CD8-positive, alpha-beta memory T cell (primary cell): ENCODE measurements at places on chromosomes 11 and 22.

- DNase-seq = no peak
These were observed 85.3 kb upstream of the WNT7B start for GRCh38 chr22:46062232-46062615.

DNA sequence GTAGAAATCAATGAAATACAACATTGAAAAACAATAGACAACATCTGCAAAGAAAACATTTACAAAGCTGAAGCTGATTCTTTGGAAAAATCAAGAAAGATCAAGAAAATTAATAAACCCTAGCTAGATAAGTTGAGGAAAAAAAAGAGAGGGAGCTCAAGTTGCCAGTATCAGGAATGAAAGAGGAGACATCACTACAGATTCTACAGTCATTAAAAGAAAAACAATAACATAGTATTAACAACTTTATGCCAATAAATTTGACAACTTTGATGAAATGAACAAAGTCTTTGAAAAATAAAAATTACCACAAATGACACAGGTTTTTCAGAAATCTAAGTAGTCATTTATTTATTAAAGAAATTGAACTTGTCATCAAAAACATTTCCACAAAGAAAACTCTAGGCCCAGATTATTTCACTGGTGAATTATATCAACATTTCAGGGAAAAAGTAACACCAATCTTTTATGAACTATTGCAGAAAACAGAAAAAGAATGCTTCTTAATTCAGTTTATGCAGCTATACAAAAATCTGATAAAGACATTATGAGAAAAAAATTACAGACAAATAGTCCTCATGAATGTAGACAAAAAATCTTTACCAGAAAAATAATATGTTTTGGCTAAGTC, 39.2 kb downstream of the POU2AF1 start:
- DNase-seq = no peak

DNA sequence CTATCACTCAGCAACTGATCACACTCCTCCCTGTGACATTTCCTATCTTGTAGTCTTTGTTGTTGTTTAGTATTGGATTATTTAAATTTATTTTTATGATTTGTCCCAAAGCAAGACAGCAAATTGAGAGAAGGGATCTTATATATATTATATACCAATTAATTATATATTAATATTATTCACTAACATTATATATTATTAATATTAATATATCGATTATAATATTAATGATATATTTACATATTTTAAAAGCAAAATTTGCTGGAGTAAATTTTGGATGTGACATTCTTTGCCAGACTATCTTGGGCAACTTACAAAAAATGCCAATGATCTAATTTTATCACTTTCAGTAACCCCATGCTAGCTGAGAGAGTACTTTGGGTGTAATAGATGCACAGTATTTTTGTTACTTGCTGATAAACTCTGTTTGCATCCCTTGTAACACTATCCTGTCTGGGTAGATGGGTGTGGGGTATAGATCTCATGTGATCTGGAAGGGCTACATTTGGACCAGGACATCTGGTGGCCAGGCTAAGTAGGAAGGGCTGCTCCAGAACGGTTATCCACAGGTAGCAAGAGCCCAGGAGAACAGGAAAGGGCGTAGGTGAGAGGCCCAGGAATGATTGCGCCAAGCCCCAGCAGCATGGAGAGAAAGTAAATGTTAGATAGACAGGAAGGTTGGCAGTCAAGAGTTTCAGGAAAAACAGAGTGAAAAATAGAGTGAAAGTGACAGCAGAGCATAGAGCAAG, 608.6 kb upstream of the KIRREL3 start:
- DNase-seq = no peak

- DNase-seq = no peak
These were observed 59.0 kb downstream of the CEP57 start for GRCh38 chr11:95849087-95849825.

GRCh38 chr22:27881421-27881820, 37.6 kb downstream of the PITPNB start:
- no peak for DNase-seq

GRCh38 chr22:41526226-41526829, 17.9 kb downstream of the POLR3H start:
- DNase-seq = no peak

DNA sequence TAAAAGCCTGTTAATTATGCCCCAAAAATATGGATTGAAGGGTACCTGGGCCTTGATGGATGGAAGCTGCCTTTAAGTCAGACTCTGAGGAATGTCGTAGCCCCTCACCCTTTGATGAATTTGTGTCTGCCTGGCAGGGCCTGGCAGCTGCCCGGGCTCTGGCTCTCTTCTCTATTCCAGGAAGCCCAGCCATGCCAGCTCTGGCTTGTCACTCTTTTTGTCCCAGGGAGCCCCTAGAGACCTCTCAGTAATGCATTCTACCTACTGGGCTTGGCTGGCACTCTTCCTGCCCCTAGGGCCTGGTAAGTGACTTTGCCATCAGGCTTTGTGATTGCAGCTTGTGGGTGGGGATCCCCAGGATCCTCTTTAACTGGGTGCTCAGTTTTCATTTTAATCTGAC, 103.8 kb downstream of the GRIK4 start:
- no peak for DNase-seq

GRCh38 chr22:39658367-39658766, 87.8 kb downstream of the CACNA1I start:
- DNase-seq = no peak

- no peak for DNase-seq
These were observed 48.8 kb downstream of the ENDOD1 start for GRCh38 chr11:95138448-95138847.

GRCh38 chr11:92941676-92942571, 27.5 kb upstream of the MTNR1B start:
- no peak for DNase-seq

DNA sequence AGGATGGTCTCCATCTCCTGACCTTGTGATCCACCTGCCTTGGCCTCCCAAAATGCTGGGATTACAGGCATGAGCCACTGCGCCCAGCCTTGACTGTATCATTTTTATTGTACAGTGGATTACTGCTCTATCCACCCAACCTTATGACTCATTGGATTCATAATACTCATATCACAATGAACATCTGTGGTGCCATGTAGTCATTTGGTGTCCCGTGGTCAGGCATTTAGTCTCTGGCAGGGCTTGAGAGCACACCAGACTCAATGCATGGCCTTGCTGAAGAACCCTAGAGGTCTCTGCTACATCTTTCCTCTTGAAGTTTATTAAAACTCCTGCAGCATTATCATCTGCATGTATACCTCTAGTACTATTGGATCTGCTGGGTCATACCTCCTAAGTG, 98.0 kb upstream of the LDLRAD3 start:
- no peak for DNase-seq

DNA sequence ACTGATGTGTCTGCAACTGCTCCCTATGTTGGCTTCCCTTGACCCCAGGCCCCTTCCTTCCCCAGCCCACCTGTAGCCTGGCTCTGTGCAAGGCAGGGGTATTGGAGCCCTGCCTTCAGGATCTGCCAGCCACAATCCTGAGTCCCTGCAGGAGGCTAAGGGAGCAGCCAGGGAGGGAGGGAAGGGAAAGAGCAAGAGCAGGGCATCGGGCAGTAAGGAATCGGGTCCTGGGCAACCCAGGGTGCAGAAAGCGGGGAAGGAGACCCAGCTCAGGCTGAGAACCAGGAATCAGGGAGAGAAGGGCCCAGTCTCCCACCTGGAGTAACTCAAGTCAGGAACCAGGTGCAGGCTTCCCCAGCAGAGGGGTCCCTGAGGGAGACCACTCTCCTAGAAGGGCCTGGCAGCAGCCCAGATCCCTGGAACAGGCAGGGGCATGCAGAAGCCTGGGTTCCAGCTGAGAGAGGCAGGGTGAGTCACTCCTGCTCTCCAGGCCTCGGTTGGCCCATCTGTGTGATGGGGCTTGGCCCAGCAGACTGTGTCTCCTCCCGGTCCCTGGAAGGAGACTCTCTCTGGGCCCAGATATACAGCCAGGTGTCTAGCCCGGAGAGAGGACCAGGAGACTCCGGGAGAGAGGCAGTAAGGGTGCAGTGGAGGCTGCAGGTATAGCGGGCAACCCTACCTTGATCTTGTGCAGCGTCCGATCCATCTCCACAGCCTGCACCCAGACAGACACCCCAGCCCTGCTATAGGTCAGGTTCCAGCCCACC, 13.4 kb downstream of the STARD10 start:
- DNase-seq = no peak

DNA sequence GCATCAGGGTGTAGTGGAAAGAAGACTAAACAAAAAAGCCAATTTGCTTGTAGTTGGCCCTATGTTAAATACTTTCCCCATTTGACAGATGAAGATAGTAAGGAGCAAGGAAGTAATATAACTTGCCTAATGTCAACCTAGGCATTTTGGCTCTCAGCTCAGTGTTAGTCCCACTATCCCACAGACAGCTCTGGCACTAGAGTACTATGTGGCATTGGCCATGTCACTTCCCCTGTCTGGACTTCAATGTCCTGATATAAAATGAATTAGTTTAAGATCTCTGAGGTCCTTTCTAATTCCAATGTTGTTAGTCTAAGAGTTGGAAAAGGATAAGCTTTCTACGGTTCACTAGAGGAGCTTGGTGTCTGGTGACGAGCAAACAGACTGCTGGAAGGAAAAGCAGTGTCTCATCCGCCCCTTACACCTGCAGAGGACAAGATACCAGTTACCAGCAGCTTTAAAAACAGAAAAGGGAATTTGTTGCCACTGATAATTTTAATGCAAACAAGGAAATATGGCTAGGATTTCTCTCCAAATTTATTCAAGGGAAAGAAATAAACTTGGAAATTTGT, 92.5 kb downstream of the RELT start:
- no peak for DNase-seq

GRCh38 chr22:21949948-21950347, 2.7 kb downstream of the PPM1F start:
- no peak for DNase-seq

- peak; percentile 28 for DNase-seq
These were observed 7.1 kb downstream of the TPCN2 start for GRCh38 chr11:69055598-69056516.

GRCh38 chr11:89442801-89443200, 48.4 kb downstream of the NOX4 start:
- DNase-seq = no peak

DNA sequence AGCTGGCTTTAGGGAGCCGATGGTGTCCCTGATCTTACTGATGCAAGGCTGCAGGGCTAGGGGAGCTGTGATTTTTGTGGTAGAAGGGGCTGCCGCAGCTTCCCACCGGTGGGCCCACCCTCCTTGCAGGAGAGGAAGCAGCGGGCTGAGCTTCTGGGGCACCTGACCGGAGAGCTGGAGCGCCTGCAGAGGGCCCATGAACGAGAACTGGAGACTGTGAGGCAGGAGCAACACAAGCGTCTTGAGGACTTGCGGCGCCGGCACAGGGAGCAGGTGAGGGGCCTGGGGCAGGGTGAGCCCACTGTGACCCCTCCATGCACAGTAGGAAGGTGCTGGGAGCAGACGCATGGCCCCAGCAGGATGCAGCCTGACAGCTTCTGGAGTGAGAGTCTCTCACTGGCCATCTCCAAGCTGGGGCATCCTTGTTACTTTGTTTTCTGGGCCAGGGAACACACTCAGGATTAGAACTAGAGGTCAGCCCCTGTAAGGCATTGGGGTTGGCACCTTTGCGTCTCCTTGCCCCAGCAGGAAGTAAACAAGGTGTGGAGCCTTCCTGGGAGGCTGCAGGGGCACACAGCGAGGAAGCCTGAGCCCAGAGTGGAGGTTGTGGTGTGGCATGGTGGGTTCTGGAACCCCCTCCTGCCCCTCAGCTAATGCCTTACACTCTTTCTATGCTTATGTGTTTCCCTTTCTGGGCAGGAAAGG, 66.7 kb downstream of the CEP164 start:
- no peak for DNase-seq

DNA sequence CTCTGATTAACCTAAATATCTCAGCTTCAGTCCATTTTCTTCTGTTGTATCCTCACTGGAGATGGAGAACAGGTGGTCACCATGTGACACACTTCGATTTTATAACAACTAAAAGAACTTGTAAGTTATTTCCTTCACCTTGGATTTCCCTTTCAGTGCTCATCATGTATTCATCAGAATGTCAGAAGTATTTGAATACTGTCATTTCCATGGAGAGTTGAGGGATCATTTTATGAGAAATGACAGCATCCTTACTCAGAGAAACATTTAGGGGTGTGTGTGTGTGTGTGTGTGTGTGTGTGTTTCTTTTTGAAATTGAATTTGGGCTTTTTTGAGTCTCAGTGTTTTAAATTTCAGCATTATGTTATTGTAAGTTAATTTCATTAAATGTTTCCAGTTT, 205.8 kb downstream of the ARHGAP42 start:
- no peak for DNase-seq

DNA sequence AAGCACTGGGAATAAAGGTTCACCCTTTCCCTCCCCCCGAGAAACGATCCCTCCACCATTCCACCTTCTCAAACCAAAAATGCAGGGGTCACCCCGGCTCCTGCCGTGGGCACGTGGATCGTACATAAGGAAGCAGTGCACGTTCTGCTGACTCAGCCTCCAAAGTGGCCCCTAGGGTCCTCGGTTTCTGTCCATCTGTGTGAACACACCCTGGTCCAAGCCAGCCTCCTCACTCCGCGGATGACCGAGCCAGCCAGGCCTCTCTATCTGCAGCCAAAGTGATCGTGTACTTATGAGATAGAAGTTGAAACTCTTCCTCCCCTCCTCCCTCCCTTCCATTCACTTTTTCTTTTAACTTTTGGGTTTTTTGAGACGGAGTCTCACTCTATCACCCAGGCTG, 16.2 kb downstream of the C11orf24 start:
- DNase-seq = no peak

- DNase-seq = no peak
These were observed 72.1 kb downstream of the ATXN10 start for GRCh38 chr22:45743687-45744086.

DNA sequence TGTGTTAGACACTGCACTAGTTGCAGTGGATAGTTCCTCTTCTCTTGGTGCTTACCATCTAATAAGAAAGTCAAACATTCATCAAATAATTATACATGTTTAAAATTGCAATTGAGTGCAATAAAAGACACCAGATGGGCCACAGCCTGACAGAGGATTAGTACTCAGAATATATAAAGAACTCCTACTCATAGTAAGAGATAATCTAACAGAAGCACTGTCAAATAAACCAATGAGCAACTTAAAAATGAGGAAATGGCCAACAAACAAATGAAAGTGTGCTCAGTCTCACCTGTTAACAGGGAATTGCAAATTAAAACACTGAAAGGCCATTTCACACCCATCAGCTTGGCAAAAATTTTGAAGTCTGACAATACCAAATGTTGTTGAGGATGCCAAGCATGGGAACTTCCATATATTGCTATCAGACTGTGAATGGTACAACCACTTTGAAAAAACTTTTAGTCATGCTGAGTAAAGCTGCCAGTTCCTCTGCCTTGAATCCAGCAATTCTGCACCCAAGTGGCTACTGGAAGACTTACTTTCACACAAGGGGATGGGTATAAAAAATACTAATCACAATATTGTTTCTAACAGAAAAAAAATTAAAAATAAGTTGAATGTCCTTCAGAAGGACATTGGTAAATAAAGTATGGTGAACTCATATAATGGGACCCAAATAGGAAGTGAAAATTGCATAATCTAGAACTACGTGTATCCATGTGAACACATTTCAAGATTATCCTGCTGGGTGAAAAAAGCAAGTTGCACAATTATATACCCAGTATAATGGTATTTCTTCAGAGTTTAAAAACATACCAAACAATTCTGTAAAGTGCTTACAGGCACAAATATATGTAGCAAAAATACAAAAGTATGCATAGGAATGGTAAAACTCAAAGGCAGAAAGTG, 41.4 kb upstream of the CREB3L1 start:
- DNase-seq = no peak
